ENCODE measurements at places on chromosomes 3 and 15.

GRCh38 chr3:43816372-43816771 is 125.6 kb downstream of the ABHD5 start:
- no peak for DNase-seq

GRCh38 chr3:120441776-120442175 is 9.0 kb downstream of the FSTL1 start:
- DNase-seq = no peak

DNA sequence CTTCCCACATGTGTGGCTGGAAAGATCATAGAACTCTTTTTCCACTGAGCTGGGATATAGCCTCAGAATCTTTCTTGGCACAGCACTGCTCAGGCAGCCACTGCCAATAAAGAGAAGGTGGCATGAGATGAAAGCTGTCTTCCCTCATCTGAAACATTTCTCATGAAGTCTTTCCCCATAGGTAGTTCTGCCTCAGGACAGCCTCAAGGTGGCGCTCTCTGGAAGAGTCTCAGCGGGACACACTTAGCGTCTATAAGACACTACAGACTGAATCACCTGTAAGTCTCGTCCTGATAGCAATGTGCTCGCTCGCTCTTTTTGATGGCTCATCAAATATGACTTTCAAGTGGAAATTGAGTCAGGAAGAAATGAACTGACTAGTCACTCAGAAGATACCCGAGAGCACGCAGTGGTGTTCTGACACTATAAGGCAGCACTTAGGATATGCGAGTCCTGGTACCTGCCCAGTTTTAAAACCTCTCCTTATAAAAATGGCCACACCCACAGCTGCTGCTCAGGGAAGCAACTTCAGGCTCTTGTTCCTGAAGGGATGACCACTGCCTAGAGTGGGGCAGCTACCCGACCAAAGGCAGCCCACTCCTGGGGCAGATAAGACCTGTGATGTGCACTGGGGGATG is 269.5 kb downstream of the SUCLG2 start:
- peak; percentile 13 for DNase-seq

DNA sequence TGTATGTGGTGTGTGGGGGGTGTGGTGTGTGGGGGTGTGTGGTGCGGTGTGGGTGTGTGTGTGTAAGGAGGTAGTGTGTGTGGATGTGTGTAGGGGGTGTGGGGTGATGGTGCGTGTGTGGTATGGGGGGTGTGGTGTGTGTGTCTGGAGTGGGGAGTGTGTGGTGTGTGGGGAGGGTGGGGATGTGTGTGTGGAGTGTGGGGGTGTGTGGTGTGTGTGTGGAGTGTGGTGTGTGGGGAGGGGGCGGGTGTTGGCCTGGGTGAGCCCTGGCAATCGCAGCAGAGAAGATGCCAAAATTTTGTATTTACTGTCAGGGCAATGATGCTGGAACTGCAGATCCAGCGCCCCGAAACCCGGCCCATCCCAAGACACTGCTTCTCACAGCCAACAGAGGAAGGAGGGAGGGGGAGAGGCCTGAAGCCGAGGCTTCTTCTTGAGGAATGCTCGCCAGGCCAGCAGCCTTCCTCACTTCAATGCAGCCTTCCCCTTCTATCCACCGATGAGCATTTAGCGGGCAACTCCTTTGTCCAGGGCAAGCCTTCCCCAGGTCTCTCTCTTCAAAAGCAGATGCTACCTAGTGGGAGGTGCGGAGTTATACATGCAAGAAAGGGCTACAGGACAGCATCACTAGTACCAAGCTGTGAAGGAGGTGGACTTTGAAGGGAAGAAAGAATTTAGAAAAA is 11.9 kb upstream of the SRP14 start:
- no peak for DNase-seq

GRCh38 chr3:42658771-42659390 is 5.4 kb downstream of the ZBTB47 start:
- DNase-seq = no peak

- no peak for DNase-seq
These were observed 29.5 kb downstream of the TBC1D2B start for GRCh38 chr15:78047761-78048627.

DNA sequence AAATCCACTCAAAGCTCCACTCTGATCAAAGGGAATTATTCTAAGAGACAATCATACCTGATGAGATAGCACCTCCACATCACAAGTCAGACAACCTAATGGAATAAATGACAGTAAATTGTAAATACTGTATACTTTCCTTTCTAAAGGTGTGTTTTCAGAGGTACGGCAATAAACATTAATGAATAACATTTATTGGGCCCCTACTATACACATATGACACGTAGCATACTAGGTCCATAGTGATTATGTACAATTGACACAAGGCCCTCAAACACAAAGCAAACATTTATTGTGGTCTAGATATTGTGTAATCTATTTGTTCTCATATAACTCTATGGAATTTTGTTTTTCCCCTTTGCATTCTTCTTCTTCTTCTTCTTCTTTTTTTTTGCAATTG is 429.8 kb downstream of the FOXP1 start:
- no peak for DNase-seq

DNA sequence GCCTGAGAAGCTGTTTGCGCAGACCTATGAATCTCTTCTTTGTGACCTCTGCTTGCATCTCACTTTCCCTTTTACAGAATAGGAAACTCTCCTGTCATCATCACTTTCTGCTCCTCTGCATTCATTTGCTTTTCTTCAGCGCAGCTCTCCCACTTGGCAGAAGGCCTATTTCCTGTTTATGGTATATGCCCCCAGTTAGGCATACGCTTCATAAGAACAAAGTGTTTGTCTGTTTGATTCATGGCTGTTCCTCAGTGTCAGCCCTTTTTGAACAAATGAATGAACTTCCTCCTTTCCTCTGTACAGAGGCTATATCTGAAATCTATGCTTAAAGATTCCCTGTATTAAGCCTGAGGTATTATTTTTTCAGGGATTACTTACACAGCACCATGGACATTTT is 1216.9 kb upstream of the GBE1 start:
- DNase-seq = no peak

DNA sequence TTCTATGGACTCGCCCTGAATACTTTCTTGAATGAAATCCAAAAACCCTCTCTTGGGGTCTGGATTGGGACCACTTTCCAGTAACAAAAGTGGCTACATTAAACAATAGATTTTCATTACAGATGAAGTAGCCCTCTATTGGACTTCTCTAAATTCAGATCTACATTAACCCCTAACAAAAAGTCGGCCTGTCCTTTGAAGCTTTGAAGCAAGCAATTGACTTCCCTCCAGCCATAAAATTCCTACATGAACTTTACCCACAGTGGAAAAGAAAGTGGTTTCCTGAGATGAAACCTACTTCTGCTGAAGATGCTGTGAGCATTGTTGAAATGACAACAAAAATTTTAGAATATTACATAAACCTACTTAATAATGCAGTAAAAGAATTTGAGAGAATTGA is 967.1 kb upstream of the ROBO1 start:
- DNase-seq = no peak

- DNase-seq = no peak
These were observed 233.2 kb downstream of the CPNE4 start for GRCh38 chr3:131801566-131801965.

DNA sequence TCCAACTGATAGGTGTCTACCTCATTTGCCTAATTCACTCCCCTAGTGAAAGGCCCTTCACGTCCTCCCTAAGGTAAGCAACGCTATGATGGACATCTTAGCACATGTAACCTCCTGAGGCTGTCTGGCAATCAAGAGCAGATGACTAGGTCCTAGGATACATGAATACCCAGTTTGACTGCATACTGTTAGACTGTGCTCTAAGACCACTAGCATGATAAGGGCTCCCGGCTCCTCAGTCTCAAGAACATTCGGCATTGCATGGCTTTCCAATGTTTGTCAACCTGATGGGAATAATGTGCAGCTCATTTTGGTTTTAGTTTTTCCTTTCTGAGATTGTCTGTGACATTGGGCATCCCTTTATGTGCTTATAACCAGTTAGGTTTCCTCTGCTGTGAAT is 152.1 kb downstream of the UACA start:
- DNase-seq = no peak

GRCh38 chr15:51121118-51121517 is 26.4 kb upstream of the TNFAIP8L3 start:
- peak; percentile 77 for DNase-seq

DNA sequence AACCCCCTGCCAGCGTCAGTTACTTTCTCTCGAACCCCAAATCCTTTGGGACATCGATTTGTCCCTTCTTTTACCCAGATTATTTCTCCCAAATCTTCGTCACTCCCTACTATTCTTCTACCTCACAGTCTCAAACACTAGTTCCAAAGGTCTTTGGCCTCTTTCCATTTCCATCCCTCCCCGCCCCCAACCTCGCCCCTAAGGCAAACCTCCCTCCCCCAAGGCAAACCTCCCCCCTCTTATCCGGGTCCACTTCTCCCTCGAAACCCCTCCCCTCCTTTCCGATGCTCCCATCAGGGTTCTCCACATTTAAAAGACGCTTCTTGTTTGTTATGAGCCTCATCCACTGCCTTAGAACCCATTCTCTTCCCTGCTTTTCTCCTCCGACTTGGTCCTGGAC is 583 bp downstream of the EAF1 start:
- DNase-seq = no peak

DNA sequence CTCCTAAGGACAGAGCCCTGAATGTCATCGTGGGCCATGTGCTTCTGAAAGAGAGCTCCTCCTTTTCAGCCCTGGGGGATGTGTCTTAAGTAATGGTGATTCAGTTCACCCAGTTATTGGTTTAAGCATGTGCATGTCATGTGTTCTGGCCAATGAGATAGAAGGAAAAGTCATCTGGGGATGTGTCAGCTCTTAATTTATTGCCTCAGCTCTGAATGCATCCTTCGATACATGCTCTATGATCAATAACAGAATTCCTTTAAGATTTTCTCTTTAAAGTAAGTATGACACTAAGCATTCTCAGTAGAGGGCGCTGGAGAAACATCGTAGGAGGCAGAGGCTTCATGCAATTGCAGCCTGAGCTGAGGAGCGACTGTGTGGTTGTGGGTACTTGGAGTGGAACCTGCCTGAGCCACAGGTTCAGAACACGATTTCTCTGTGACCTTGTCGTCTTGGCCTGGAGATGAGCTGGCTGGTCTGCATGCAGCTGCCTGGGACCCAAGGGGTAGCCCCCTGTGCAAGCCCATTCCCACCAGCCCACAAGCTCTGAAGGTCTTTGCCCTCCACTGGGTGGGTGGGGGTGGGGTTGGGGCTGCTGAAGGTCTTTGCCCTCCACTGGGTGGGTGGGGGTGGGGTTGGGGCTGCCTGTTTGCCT is 69.5 kb downstream of the C3orf38 start:
- peak; percentile 2 for DNase-seq

DNA sequence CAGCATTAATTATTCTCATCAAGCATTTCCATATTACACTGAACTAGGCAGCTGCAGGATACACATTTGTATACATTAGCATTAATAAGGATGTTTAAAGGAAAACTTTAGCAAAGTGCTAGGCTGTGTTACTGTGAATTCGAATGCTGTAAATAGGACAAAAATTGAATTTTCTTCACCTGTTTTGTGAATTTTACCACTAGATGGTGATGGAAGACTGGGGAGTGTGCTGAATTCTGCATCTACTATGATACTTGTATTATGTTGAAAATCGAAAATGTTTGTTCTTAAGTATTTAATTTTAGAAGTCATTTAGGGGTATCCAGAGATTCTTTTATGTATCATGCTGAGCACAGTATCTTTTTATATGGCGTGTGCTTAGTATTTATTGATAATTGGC is 12.3 kb upstream of the P2RY14 start:
- DNase-seq = no peak
